Renal pelvis (tissue), 12 donors: ENCODE measurements at places on chromosomes 7 and 10. TPM values are rescaled to one million over a fixed set of nuclear protein-coding genes. Genes with fewer than 3 reads are reported as not detected.

Gene MGMT
- polyA plus RNA-seq, result 24.1 TPM

DNA sequence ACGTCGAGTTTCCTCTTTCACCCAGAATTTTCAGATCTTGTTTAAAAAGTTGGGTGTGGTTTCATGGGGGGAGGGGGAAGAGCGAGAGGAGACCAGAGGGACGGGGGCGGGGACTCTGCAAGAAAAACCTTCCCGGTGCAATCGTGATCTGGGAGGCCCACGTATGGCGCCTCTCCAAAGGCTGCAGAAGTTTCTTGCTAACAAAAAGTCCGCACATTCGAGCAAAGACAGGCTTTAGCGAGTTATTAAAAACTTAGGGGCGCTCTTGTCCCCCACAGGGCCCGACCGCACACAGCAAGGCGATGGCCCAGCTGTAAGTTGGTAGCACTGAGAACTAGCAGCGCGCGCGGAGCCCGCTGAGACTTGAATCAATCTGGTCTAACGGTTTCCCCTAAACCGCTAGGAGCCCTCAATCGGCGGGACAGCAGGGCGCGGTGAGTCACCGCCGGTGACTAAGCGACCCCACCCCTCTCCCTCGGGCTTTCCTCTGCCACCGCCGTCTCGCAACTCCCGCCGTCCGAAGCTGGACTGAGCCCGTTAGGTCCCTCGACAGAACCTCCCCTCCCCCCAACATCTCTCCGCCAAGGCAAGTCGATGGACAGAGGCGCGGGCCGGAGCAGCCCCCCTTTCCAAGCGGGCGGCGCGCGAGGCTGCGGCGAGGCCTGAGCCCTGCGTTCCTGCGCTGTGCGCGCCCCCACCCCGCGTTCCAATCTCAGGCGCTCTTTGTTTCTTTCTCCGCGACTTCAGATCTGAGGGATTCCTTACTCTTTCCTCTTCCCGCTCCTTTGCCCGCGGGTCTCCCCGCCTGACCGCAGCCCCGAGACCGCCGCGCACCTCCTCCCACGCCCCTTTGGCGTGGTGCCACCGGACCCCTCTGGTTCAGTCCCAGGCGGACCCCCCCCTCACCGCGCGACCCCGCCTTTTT, at the start of gene VIM:
VIM (plus strand) TSS at position 151 of the 925 bp plus-strand sequence. CDS start 1,182 bp downstream, outside the sequence.
- peak; percentile 82 for DNase-seq

- no peak for DNase-seq
These were observed 41.9 kb downstream of the DPCD start for GRCh38 chr10:101629837-101630632.

GRCh38 chr7:94133460-94133859, 129.3 kb upstream of the BET1 start:
- no peak for DNase-seq

- DNase-seq, result no peak
These were observed 9.7 kb upstream of the ANLN start for GRCh38 chr7:36379831-36380504.

- peak; percentile 5 for DNase-seq
These were observed 172.0 kb downstream of the ZEB1 start for GRCh38 chr10:31490858-31491504.

DNA sequence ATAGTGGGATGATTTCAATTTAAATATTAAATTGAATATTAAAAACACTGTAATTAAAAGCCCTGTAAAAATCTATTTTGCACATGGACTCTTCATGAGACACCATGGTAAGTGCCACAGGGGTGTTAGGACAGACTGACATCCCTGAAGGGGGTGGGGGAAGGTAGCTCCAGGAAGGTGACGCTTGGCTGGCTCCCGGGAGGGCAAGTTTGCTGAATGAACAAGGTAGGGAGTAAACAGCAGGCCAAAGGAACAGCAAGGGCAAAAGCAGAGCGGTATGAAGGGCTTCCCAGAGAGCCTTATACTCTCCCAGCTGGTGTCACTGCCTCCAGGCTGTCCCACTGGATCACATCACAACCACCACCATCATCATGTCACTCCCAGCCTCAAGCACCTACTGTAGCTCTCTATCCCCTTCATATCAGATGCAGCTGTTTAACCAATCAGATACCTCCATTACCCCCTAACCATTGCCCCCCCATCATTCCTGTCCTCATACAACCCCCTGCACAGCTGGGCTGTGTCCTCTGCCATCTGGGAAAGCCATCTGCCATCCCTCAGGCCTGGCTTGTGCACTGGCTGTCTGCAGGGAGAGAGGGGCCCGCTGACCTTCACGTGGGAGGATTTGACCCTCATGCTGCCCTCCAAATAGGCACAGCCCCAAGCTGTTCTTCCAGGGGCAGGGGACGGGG, 19.5 kb downstream of the HSPA12A start:
- no peak for DNase-seq

DNA sequence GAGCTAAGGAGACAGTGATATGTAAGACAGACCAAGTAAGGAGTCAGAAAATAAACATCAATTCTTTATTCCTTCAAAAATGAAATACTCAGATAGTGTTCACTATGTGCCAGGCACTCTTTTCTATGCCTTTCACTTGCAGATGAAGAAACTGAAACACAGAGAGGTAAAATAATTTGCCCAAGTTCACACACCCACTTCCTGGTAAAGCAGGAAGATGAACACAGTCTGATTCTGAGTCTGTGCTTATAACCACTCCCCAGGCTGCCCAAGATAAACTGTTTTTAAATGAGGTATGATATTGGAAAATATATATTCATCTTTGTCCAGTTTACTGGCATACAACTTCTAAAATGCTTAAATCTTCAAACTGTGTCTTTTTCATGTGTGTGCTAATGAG, 294.4 kb upstream of the NPVF start:
- DNase-seq, result no peak

Gene OR6B1
- polyA plus RNA-seq, result not detected

GRCh38 chr10:80492848-80493521, 38.9 kb downstream of the TSPAN14 start:
- DNase-seq, result no peak

Gene HECW1
- 6.4 TPM for polyA plus RNA-seq
